ENCODE measurements at places on chromosomes 5 and 9.

- DNase-seq, result no peak
These were observed 24.9 kb downstream of the CNTFR start for GRCh38 chr9:34564617-34565016.

- no peak for DNase-seq
These were observed 389.2 kb downstream of the MAT2B start for GRCh38 chr5:163894645-163895044.

GRCh38 chr5:55149308-55149795 lies 10.6 kb upstream of the GPX8 start:
- DNase-seq, result no peak

- DNase-seq, result no peak
These were observed 111.5 kb upstream of the CTSL start for GRCh38 chr9:87614397-87614796.

DNA sequence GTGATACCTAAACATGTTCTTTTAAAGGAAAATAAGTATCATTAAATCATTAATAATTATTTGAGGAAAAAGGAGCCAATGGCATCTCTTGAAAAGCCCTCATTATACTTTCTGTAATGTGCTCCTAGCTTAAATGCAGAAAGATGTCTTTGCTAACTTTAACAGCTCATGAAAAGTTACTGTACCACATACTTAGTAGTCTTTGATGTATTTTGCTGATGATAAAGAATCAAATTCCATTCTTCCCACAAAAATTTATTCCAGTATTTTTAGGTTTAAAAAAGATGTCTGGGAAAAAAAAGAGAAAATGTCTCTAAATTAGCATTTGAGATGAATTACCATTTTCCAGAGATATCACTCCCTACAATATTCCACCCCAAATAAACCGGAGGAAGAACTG lies 112.5 kb downstream of the PPP2R2B start:
- DNase-seq, result no peak

DNA sequence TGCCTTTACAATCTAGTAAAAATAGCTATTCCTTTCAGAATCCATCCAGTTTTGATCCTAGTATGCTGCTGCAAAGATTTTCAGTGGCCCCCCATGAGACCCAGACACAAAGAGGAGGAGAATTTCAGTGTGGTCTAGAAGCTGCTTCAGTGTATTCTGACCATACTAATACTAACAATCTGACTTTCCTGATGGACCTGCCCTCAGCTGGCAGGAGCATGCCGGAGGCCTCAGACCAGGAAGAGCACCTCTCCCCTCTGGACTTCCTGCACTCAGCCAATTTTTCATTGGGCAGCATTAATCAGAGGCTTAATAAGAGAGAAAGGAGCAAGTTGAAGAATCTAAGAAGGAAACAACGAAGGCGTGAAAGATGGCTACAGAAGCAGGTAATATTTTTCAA lies 48.5 kb downstream of the RNF180 start:
- no peak for DNase-seq
